Heart left ventricle (tissue), 16 donors: ENCODE measurements at places on chromosomes 2 and 18. TPM values are rescaled to one million over a fixed set of nuclear protein-coding genes. Genes with fewer than 3 reads are reported as not detected.

Gene PLEKHA3
- 10.4 TPM for total RNA-seq

Gene MAB21L4
- 0.75 TPM for total RNA-seq

Gene KIAA2012
- not detected for total RNA-seq

Gene TMEFF2
- total RNA-seq = not detected

Gene NOTO
- not detected for total RNA-seq

Gene PRKRA
- 64.3 TPM for total RNA-seq

Gene ZNF396
- 0.64 TPM for total RNA-seq

Gene MEP1B
- total RNA-seq = not detected

Gene SERPINB11
- not detected for total RNA-seq

Gene SULT1C2
- total RNA-seq = 1.1 TPM

Gene LGALSL
- 31.6 TPM for total RNA-seq
